Stimulated activated naive CD8-positive, alpha-beta T cell treated with anti-CD3 and anti-CD28 coated beads, Interleukin-15, amount 100 ng/mL, for 72 hours (primary cell): ENCODE measurements at places on chromosomes 12 and 14.

DNA sequence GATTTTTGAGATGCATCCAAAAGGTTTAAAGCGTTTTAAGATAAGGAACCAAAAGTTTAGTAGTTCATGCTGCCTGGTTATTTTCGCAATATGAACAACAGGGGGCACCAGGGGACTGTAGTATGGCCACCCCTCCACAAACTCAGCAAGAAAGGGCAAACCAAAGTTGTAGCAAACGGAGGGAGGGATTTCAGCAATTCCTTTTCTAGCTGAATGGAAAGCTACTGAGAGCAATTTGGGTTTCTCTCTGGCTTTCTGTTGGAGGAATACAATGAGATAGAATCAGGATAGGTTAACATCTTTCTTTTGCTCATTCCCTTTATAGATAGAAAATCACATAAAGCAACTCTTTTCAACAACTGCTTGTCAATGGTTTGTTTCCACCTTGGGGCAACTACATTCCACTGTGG lies 62.5 kb downstream of the DRAM1 start:
- DNase-seq: peak; percentile 55

GRCh38 chr14:102008891-102009290 lies 44.5 kb downstream of the DYNC1H1 start:
- DNase-seq: no peak

DNA sequence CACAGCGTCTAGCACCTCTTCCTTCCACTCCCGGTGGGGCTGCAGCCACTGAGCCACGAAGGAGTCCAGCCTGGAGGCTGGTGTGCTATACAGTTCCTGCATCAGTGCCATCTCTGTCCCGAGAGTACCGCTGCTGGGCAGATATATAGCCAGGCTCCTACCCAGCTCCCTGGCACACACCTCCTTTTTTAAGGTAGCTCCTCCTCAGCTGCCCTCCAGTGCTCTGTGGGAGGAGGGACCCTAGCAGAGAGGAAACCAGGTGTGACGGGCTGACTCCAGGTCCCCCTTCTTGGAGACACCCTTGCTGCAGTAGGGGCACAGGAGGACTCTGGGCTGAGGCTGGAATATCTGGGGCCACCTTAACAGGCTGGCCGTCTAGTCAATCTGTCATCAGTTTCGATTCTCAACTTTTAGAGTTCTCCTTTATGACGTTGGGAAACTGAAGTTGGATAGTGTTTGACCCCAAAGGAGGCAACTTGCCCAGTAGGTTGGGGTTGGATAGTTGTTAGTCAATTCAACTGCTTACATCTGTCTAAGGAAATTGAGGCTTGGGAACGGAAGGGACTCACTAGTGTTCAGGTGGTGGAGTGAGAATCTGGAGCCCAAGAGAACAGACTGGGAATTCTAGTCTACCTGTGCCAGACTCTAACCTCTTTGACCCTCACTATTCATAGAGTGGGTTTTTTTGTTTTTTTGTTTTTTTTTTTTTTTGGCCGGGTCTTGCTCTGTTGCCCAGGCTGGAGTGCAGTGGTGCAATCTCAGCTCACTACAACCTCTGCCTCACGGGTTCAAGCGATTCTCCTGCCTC lies at the start of gene OASL:
OASL (minus strand) TSS at position 386 of the 808 bp plus-strand sequence; CDS start at position 111, 275 bp downstream.
- peak; percentile 61 for DNase-seq

- no peak for DNase-seq
These were observed 164.7 kb downstream of the SUDS3 start for GRCh38 chr12:118541071-118541470.

- no peak for DNase-seq
These were observed 26.3 kb upstream of the PTGDR start for GRCh38 chr14:52241087-52241793.

- no peak for DNase-seq
These were observed 149.7 kb downstream of the PTPRO start for GRCh38 chr12:15472036-15472435.

DNA sequence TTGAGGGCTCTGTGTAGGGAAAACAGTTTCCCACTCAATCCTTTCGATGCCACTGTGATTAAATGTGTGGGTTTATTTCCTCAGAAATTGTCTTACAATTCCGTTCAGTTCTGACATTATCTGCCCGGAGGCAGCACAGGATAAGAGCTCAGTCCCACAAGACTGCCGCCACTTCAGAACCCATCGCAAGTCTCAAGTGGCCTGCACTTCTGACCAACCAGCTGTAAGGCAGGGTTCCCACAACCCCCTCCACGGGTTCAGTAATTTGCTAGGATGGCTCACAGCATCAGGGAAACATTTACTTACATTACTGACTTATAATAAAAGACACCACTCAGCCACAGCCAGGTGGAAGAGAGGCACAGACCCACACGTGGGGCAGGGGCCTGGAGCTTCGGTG lies 17.2 kb downstream of the BDKRB2 start:
- no peak for DNase-seq

- peak; percentile 13 for DNase-seq
These were observed 753 bp downstream of the CSRNP2 start for GRCh38 chr12:51082561-51083125.

- DNase-seq: no peak
These were observed 162.6 kb downstream of the PPFIA2 start for GRCh38 chr12:81596558-81596957.

GRCh38 chr14:91143862-91144261 lies 30.0 kb downstream of the DGLUCY start:
- DNase-seq: no peak

- DNase-seq: no peak
These were observed 157.5 kb downstream of the FLRT2 start for GRCh38 chr14:85687456-85687855.

- DNase-seq: no peak
These were observed 33.0 kb downstream of the ANO2 start for GRCh38 chr12:5912011-5912410.

- no peak for DNase-seq
These were observed 12.6 kb upstream of the TIGAR start for GRCh38 chr12:4308334-4308950.
